Testis (tissue), 5 donors: ENCODE measurements at places on chromosomes 5 and 9. TPM values are rescaled to one million over a fixed set of nuclear protein-coding genes. Genes with fewer than 3 reads are reported as not detected.

GRCh38 chr9:133679056-133679455 is 42.9 kb downstream of the DBH start:
- DNase-seq: no peak

DNA sequence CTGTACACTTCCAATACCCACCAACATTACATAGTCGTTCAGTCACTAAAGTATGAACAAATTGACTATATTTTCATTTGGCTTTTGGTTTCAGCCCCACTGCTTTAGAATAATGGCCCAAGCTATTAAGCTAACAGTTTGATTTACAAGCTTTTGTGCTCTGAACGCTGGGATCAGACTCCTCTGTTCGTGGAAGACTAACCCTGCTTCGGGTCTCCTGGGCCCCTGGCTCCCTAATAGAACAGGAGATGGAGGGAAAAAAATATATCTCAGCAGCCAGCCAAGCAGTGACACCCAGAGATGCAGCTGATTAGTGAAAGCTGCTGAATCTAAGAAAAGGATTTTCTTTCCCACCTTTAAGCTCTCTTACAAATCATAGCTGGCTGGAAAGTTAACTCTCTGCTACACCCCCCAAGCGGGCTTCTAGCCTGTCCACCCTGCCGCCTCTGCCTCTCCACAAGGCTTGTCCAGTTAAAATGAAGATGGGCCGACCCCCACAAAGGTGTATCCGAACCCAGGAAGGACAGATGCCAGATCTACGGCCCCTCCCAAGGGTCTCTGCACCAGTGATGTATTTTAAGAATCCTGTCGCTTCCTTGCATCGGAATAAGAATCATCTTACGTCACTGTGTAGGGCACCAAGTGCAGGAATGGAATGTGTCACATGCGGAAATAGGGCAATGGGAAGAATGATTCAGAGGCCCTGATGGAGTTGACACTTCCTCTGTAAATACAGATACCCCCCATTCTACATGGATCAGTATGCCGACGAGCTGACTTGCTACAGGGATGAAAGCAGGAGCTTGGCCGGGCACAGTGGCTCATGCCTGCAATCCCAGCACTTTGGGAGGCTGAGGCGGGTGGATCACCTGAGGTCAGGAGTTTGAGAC is 33.4 kb upstream of the BARHL1 start:
- no peak for DNase-seq

- no peak for DNase-seq
Observed at GRCh38 chr5:99019812-99020697, 91.2 kb upstream of the CHD1 start.

The OR13C2 gene
- not detected for total RNA-seq

The IFNK gene
- not detected for total RNA-seq

The WDR41 gene
- 46.5 TPM for total RNA-seq
